ENCODE measurements at places on chromosomes 16 and 17. TPM values are rescaled to one million over a fixed set of nuclear protein-coding genes. Genes with fewer than 3 reads are reported as not detected.

GRCh38 chr16:78890373-78890895, 710.1 kb downstream of the MAF start:
- DNase-seq, result no peak

GRCh38 chr17:39306509-39307212, 80.9 kb upstream of the STAC2 start:
- no peak for DNase-seq

GRCh38 chr17:35731239-35731916, at the start of gene RASL10B:
Gene RASL10B, plus strand, starts transcription at chr17:35731639. Its CDS starts 3,546 bp downstream, at chr17:35735185.
- no peak for DNase-seq

- no peak for DNase-seq
Measured at GRCh38 chr17:80104321-80104955, 3.1 kb downstream of the GAA start.

DNA sequence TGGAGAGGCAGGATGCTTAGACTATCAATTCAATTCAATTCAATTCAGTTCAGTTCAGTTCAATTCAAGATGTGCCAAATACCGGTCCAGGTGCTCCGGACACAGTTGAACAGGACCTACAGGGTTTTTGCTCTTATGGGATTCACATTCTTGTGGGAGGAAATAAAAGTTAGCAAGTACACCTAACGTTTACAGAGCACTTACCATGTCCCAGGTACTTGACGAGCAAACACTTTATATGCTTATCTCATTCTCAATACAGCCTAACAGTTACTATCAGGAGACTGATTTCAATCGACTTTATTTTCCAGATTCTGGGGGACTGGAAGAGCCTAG, 467 bp upstream of the GDE1 start:
- no peak for DNase-seq

GRCh38 chr17:59641799-59642484, 22.2 kb downstream of the CLTC start:
- DNase-seq, result no peak

GRCh38 chr17:74210191-74211140, 2.9 kb upstream of the TTYH2 start:
- peak; percentile 68 for DNase-seq

DNA sequence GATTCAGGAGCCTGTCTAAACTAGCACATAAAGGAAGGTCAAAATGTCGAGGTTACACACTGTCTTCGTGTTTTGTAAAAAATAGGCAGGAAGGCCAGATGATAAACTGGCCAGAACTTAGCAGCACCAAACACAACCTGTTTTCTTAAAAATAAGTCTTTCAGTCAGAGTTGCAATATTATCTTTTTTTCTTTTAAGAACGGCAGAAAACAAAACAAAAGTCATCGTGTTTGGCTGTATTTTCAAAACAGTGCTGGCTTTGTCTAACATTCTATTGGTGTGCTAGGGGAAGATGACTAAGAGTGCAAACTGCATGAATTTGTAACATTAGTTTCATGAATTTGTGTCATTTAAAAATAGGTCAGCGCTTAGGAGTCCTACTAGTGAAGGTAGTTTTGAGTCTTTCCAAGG, 5.3 kb downstream of the MAF start:
- no peak for DNase-seq

GRCh38 chr16:12361016-12361415, 384.5 kb downstream of the SNX29 start:
- no peak for DNase-seq

DNA sequence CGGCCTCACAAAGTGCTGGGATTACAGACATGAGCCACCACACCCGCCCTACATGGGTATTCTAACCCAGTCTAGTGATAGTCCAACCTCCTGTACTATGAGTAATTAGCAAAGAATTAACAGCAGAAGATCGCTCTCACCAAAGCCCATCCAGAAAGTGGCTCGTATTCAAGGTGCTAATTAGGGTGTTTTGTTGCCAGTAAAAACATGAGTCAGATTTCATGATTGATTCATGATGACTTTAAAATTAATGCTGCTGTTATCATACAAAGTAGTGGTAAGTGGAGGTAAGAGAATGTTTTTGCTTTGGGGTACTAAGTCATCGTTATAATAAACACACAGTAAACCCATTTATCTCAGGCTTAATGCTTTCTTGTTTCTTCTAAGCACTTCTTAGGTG, 428.8 kb downstream of the WWOX start:
- DNase-seq, result no peak

- DNase-seq, result no peak
Measured at GRCh38 chr17:218432-219110, 37.1 kb upstream of the DOC2B start.

DNA sequence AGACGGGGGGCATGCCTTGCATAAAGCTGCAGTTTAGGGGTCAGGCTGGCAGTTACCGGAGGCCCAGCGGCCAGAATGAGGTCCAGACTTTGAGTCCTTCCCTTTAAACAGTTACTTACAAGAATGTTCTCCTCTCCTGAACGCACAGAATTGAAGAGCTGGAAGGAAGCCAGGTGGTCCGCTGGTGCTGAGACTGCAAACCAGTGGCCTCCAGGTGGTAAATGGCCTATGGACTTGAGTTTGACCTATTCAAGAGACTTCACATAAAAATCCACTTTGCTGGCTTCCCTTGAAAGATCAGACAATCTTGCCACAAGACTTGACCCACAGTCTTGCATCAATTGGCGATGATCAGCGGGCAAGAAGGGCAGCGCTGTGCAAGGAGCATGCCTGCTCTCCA, 14.7 kb upstream of the SEZ6 start:
- no peak for DNase-seq

MT1E gene
- total RNA-seq, result 63.0 TPM

MGAT5B gene
- total RNA-seq, result not detected

TBC1D3L gene
- 3.6 TPM for total RNA-seq

G6PC3 gene
- 39.1 TPM for total RNA-seq

TSNAXIP1 gene
- 0.27 TPM for total RNA-seq
